Muscle of leg (tissue), 16 donors: ENCODE measurements at places on chromosomes 5 and 9. TPM values are rescaled to one million over a fixed set of nuclear protein-coding genes. Genes with fewer than 3 reads are reported as not detected.

DNA sequence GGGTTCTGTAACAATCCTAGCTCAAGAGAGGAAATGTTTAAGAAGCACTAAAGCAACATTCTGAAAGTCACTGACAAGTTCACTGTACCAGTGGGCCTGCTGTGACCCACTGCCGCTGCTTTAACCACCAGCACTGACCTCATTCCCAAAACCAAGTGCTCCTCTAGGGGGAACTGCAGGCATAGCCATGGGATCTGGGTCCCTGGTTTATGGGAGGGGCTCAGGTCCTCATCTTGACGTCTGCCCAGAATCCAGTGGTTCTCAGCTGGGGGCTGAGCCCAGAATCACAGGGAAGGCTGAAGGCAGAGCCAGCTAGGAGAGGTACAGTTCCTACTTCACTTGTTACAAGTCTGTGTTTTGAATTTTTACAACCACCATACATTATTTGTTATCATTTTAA, 36.1 kb upstream of the SLC2A8 start:
- no peak overlapping the region for H3K27ac ChIP-seq
- no peak overlapping the region for H3K4me3 ChIP-seq
- no peaks in the 10 kb centered on the region for H3K27me3 ChIP-seq
- peak; percentile 33 for DNase-seq

DNA sequence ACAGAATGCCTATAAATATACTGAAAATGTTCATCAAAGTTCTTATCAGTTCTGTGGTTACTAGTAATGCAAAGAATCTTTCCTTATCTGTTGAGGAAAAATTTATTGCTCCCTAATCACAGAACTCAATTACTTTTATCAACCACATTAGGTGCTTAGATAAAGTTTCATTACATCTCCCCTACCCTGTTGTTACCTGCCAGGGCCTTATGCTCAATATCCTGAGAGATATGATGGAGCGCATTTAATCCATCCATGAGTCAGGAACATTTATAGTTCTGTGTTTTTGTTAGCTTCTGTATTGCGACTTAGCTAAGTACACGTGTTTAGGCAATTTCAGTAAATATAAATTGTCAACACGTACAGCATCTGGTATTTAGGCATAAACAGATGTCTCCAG, 164.3 kb upstream of the ST8SIA4 start:
- H3K4me1 ChIP-seq, result no peaks in the 10 kb centered on the region
- H3K27me3 ChIP-seq, result no peaks in the 10 kb centered on the region
- no peak overlapping the region for H3K4me3 ChIP-seq
- no peaks in the 10 kb centered on the region for H3K36me3 ChIP-seq

DNA sequence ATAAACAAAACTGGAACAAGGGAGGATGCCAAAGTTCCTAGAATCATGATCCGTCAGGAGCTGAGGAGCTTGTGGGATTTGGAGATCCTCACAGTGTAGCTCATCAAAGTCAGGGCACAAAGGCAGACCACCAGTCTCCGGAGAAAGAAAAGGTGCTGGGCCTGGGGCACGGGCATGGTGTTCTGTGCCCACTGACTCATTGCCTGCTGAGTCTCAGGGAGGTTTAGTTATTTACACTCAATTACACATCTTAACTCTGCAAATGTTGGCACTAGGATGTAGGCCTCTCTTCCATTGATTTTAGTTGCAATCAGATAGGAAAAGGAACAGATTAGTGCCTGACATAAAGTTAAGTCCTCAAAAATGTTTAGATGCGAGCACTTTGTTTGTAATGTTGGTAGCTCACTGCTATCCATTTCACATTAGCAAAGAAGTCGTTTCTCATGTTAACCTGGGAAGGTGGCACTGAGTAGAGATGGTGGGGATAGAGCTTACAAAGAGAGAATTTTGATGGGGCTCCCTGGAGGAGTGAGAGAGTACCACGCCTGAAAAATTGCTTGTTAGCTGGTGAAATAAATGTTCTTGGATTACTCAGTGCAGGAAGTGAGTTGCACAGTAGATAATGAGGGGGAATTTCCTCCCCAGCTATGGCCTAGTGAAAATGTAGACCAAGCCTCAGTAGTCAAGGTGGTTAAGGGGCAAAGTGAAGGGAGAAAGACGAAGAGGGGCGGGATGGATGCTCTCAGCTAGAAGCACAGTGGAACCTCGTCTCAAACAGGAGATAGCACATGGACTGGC, 109.5 kb upstream of the CD180 start:
- no peak for DNase-seq
- H3K4me3 ChIP-seq, result no peak overlapping the region

DNA sequence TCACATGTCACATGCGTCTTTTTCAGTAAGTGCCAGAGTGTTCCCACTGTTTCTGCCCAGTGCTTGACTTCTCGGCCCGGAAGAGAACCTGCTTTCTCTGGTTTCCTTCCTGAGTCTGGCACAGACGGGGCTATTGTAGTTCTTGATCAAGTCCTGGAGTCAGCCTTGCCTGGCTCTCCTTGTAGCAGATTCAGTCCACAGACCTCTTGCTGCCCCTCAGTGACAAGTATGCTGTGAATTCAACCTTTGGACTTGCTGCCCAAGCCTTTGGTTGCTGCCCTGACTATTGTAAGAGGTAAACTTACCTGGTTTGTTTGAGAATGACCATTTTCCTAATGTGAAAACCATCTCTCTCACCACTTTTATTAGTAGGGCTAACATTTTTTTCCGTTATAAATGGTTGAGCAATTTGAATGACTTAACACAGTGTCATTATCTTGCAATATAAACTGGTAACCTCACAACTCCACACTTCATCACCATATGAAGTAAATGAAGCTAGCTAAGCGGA, 24.7 kb downstream of the ZBTB34 start:
- H3K4me1 ChIP-seq, result peaks cover 5% of the 10 kb centered on the region
- no peak overlapping the region for H3K27ac ChIP-seq
- DNase-seq, result no peak
- H3K27me3 ChIP-seq, result no peaks in the 10 kb centered on the region

GRCh38 chr9:104144336-104144735, 50.2 kb downstream of the SMC2 start:
- H3K27ac ChIP-seq, result no peak overlapping the region
- no peak overlapping the region for H3K4me3 ChIP-seq

DNA sequence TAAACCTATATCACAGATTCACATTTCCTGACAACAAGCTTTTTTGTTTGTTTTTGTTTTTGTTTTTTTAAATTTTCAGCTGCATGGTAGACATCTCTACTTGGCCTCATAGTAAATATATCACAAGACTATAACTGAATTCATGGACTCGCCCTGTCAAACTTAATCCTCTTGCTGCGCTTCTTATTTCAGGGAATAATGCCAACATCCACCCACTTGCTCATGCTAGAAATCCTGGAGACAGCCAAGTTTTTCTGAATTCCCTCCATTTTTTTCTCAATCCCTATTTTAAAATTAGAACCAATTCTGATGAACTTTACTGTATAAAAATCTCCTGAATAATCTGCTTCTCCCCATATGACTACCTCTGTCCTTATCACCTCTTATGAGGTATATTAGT, 283.6 kb upstream of the RPS23 start:
- DNase-seq, result peak; percentile 81
- H3K27ac ChIP-seq, result no peak overlapping the region
- no peak overlapping the region for H3K4me3 ChIP-seq

GRCh38 chr5:103808464-103809106, 246.0 kb upstream of the NUDT12 start:
- H3K4me3 ChIP-seq, result no peak overlapping the region
- no peaks in the 10 kb centered on the region for H3K36me3 ChIP-seq
- no peaks in the 10 kb centered on the region for H3K4me1 ChIP-seq
- no peak overlapping the region for H3K27ac ChIP-seq

Gene FAM151B
- 3.9 TPM for polyA plus RNA-seq

Gene LPAR1
- polyA plus RNA-seq, result 43.8 TPM

GRCh38 chr5:55903121-55903701, 52.1 kb downstream of the IL31RA start:
- no peaks in the 10 kb centered on the region for H3K36me3 ChIP-seq
- peaks cover 3% of the 10 kb centered on the region for H3K4me1 ChIP-seq
- H3K4me3 ChIP-seq, result no peak overlapping the region
- no peaks in the 10 kb centered on the region for H3K27me3 ChIP-seq
- DNase-seq, result no peak

Gene NRG2
- 1.5 TPM for polyA plus RNA-seq

Gene PCDHGA3
- 0.94 TPM for polyA plus RNA-seq

GRCh38 chr9:129597355-129598088, 23.4 kb downstream of the C9orf50 start:
- DNase-seq, result peak; percentile 82
- peak overlapping the region; percentile 35 for H3K4me3 ChIP-seq
- H3K36me3 ChIP-seq, result no peaks in the 10 kb centered on the region
- peaks cover 10% of the 10 kb centered on the region for H3K27me3 ChIP-seq
- H3K27ac ChIP-seq, result no peak overlapping the region

- DNase-seq, result no peak
- H3K4me3 ChIP-seq, result no peak overlapping the region
- H3K4me1 ChIP-seq, result no peaks in the 10 kb centered on the region
- H3K27me3 ChIP-seq, result no peaks in the 10 kb centered on the region
- no peak overlapping the region for H3K27ac ChIP-seq
These were observed 244.6 kb upstream of the EFNA5 start for GRCh38 chr5:107915176-107915812.

DNA sequence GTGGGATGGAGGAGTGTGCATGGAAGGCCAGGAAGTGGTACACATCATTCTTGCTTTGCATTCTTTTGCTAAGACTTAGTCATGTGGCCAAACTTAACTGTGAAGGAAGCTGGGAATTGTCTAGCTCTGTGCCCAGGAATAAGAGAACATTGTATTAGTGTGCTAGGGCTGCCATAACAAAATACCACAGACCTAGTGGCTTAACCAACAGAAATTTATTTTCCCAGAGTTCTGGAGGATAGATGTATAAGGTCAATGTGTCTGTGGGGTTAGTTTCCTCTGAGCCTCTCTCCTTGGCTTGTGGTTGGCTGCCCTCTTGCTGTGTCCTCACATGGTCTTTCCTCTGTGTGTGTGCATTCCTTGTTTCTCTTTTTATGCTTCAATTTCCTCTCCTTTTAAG, 32.4 kb downstream of the NNT start:
- peaks cover 21% of the 10 kb centered on the region for H3K36me3 ChIP-seq
- H3K27me3 ChIP-seq, result no peaks in the 10 kb centered on the region
- H3K4me1 ChIP-seq, result peaks cover 6% of the 10 kb centered on the region
- no peak for DNase-seq

Gene KIF2A
- 39.6 TPM for polyA plus RNA-seq

- peaks cover 3% of the 10 kb centered on the region for H3K27me3 ChIP-seq
- H3K4me3 ChIP-seq, result no peak overlapping the region
- H3K27ac ChIP-seq, result no peak overlapping the region
- no peaks in the 10 kb centered on the region for H3K4me1 ChIP-seq
- no peak for DNase-seq
- H3K36me3 ChIP-seq, result no peaks in the 10 kb centered on the region
These were observed 101.7 kb downstream of the ADRB2 start for GRCh38 chr5:148928141-148928540.

DNA sequence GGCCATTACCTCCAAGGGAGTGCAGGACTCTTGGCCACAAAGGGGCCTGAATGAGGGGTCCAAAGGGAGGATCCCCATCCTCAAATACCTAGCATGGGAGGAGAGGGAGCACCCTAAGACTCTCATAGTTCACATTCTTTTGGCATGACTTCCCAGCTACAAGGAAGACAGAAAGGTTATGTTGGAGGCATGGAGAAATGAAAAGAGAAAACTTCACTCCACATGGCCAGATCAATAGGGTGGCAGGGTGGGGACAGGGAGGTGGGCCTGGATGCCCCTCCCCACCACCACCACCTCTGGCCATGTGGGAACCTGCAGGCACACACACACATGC, 97.6 kb downstream of the PAX5 start:
- no peak overlapping the region for H3K4me3 ChIP-seq
- no peak overlapping the region for H3K27ac ChIP-seq
- no peak for DNase-seq
- H3K4me1 ChIP-seq, result no peaks in the 10 kb centered on the region
- H3K36me3 ChIP-seq, result no peaks in the 10 kb centered on the region
- peaks cover 39% of the 10 kb centered on the region for H3K27me3 ChIP-seq

Gene FRMPD1
- 10.7 TPM for polyA plus RNA-seq

Gene CD72
- 1.3 TPM for polyA plus RNA-seq

DNA sequence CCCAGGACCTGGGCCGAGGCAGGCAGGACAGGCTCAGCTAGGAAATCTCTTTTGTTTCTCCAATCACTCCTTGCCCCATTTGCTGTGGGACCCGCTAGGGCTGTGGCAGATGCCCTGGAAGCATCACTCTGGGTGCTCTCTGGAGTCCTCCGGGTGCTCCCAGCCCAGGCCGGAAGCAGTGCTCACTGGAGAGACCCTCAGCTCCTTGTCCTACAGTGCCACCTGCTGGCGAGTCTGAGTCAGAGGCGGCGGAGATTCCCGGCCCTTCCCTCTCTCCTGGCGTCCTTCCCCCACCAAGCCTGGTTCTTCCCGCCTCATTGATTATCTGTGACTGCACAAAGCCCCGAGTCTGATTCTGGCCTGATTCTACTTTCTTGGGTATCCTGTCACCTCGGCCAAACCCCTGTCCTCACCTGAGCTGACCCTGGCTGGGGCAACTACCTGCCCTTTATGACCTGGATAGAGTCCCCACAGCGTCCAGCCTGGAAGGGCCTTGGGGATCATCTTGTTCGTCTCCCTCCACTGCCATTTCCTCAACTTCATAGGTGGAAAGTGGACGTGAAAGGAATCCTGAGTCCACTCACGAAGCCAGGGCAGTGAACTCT, 7.3 kb upstream of the BARHL1 start:
- peaks cover 67% of the 10 kb centered on the region for H3K27me3 ChIP-seq
- no peak overlapping the region for H3K27ac ChIP-seq
- no peaks in the 10 kb centered on the region for H3K36me3 ChIP-seq
- H3K4me1 ChIP-seq, result no peaks in the 10 kb centered on the region
- DNase-seq, result peak; percentile 68

Gene SLC6A19
- 9.9 TPM for polyA plus RNA-seq
